Fibroblast of upper back skin (primary cell): ENCODE measurements at places on chromosomes 11 and 22.

DNA sequence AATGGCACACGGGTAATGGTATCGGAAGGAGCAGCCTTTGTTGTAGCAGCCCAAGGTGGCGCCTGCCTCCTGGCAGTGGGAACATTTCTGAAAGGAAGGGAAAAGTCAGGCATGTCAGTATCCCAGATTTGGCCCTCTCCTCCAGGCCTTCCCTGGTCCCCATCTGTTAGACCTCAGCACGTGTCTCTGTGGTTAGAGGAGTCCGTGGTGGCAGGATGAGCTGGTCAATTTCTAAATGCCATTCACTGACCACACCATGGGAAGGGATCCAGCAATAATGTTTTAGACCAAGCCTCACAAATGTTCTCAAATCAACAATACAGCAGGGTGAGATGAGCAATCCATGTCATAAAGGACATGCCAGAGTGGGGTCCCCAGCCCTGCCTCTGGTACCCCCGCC, 49.0 kb upstream of the CYP2D6 start:
- peak; percentile 75 for DNase-seq

DNA sequence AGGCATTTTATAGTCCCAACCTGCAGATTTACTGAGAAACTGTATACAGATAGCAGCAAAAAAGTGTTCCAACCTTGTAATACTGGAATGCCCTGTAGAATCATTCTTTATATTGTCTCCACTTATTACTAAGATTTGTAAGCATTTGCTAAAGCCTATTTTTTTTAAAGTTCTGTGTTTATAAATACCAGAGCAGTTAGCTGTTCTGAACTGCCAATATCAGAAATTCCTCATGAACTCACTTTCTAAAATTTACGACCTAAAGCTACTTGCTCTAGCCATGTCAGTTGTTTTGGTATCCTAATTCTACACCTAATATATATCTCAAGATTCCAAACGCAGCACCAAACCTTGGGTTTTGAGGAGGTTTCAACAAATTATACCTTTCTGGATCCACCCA, 103.2 kb downstream of the C11orf65 start:
- peak; percentile 49 for DNase-seq

- no peak for DNase-seq
These were observed 3.4 kb upstream of the DPP3 start for GRCh38 chr11:66476841-66477251.

GRCh38 chr11:23997356-23997755, 499.5 kb upstream of the LUZP2 start:
- no peak for DNase-seq

GRCh38 chr22:42974223-42974622, 40.7 kb downstream of the PACSIN2 start:
- DNase-seq = no peak

DNA sequence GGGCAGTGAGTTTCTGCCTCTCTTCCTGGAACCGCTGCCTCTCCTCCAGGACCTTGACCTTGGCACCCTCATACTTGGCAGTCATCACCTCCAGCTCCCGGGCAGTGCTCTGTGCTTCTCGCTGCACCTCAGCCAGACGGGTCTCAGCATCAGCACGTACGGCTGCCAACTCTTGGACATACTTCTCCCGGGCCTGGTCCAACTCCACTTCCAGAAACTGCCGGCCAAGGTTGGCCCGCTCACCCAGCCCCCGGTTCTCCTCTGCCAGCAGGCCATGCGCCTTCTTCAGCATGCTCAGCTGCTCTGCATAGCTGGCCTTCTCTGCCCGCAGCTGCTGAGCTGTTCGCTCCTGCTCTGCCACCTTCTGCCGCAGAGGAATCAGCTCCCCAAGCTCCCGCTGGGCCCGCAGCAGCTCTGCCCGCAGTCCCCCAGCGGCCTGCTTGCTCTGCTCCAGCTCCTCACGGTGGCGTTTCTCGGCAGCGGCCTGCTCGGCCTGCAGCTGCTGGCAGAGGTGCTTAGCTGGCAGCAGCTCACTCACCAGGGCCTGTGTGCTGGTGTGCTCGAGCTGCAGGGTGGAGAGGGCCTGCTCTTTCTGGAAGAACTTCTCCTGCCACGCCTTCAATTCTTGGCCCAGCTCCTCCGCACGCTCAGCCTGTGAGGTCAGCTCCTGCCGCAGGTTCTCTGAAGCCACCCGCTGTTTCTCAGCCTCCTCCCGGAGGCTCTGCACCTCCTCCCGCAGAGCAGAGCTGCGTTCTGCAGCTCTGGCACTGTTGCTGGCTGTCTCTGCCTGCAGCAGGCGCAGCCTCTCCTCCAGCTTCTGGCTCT, 14.4 kb downstream of the IL18BP start:
- peak; percentile 77 for DNase-seq

GRCh38 chr11:85751724-85752123, 59.2 kb downstream of the SYTL2 start:
- peak; percentile 63 for DNase-seq

- no peak for DNase-seq
These were observed 11.2 kb downstream of the GUCD1 start for GRCh38 chr22:24543679-24544243.

DNA sequence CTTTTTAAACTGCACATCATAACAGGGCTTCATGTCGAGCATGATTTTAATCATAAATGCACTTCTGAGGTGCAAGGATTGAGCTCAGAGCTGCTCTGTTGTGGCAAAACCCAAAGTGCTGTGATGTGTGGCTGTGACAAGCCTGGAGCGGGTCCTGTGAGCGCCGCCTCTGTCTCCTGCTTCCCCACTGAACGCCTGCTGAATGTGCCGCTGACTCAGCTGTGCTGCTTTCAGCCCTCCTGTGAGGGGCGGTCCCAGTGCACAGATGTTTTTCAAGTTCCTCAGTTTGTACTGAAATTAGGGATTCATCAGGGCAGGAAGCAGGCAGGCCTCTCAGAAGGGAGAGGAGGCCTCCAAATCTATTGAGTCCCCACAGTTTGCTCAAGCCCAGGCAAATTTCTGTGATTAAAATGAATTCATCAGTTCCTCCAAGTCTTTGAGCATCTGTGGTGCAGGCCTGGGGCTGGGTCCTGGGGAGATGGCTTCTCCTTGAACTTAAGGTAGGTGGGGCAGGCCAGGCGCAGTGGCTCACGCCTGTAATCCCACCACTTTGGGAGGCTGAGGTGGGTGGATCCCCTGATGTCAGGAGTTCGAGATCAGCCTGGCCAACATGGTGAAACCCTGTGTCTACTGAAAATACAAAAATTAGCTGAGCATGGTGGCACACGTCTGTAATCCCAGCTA, 3.0 kb upstream of the GTSE1 start:
- peak; percentile 77 for DNase-seq

DNA sequence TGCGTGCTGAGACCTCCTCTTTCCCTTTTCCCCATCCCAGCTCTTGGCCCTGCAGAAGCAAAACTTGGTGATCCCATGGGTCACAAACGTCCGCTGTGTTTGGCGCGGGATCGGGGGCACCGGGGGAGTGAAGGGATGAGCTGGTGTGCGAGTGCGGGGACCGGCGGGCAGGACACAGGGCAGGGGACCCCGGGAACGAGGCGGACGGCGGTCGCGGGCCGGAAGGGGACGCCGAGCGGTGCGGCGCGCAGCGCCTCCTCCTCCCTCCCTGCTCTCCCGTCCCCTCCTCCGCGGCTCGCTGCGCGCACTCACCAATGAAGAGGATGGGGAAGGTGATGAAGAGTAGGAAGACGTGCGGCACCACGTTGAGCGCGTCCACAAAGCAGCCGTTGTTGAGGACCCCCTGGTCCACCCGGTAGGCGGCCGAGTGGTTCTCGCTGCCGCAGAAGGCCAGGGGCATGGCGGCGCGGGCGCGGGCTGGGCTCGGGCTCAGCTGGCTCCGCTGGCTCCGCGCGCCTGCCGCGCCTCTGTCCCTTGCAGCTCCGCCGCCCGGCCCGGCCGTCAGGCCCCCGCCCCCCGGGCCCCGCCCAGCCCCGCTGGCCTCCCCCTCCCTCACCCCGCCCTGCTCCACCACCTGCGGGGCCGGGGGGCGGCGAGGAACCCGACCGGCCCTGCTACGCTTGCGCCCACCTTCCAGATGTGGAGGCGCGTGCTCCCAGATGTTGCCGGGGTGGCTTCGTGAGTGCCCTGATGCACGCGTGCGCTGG, at the start of gene ABCC8:
ABCC8 (minus strand) TSS at position 529 of the 767 bp plus-strand sequence; CDS start at position 460, 69 bp downstream.
- no peak for DNase-seq

- no peak for DNase-seq
These were observed 349.1 kb upstream of the PITPNB start for GRCh38 chr22:28268171-28268570.

DNA sequence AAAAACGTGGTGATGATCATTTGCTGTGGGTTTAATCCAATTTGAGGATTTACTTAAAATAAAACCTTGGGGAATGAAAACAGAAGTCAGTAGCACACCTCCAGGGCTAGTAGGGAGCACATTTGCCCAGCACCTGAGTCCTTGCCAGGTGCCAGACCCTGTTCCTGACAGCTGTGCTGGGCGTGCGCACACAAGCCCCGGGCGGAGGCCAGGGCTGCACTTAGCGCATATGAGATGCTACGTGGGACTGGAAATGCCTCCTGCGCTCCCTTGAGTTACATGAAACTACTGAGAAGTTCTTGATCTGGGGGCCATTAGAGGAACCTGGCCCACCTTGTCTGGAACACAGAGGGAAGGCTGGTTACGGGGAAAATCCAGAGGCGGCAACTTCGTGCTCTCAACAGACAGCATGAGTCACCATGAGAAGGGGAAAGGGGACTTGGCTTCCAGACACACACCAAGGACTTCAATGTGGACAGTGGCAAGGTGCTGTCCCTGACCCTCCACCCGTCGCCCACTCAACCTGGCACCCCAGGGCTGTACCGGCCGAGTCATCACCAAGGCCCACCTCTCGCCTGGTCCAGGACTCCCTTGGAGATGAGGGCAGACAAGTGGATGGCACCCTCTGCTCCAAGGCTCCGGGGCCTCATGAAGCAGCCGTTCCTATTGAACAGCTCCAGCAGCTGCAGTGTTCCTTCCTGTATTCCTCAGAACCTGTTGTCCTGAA, 1468.6 kb downstream of the BRD1 start:
- no peak for DNase-seq

GRCh38 chr11:134341805-134342571, 10.2 kb downstream of the GLB1L2 start:
- no peak for DNase-seq

- DNase-seq = no peak
These were observed 37.8 kb downstream of the SCGB1A1 start for GRCh38 chr11:62456630-62457029.

GRCh38 chr11:83410605-83411565, 124.7 kb upstream of the CCDC90B start:
- no peak for DNase-seq

GRCh38 chr11:58787903-58788302, 56.2 kb upstream of the GLYAT start:
- DNase-seq = peak; percentile 3

DNA sequence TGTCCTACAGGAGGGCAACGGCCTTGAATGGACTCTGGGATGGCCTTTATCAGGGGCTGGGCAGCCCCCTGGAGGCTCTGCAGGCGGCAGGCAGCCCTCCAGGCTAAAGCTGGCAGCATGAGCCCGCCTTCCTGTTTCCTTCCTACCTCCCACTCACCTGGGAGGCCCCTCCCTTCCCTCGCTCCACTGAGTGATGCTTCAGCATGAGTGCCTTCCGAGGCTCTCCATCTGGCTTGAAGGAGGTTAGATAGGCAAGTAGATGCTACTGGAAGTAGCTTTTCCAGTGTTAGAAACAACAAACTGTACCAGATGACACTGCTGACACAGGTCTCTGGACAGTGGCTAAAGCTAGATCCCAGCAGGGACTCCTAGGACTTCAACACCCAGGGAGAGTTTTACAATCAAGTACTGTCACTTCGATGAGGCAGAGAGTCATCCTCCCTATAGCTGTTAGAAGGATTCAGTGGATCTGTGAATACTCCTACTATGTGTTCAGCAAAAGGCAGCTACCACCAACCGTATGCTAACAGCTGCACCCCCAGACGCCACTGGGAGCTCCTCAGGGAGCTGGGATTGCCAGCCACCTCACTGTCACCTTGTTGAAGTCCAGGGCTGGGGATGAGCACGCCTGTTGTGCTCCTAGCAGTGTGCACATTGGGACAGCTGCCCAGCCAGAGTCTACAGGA, 4.1 kb upstream of the SLC25A1 start:
- DNase-seq = no peak

- DNase-seq = no peak
These were observed 26.2 kb upstream of the TMEM123 start for GRCh38 chr11:102478673-102479299.

- no peak for DNase-seq
These were observed 75.7 kb downstream of the PISD start for GRCh38 chr22:31586137-31586920.

GRCh38 chr11:74932169-74932568, 16.7 kb downstream of the XRRA1 start:
- peak; percentile 59 for DNase-seq

DNA sequence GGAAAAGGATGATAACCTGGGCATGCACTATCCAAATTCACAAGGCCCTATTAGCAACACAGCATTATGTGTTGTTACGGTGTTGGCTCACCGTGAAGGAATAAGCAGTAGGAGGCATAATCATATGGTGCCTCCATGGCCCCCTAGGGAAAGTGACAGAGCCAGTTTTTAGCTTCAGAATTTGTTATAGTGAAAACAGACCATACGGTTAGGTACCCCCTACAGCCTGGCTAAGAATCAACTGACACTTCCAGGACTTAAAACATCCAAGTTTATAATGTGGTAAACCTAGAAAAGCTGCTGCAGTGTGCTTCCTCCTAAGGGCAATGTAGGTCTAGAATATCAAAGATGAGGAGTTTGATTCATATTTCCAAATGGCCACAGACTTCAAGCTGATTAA, 30.4 kb downstream of the KIF18A start:
- no peak for DNase-seq

GRCh38 chr11:47907499-47907898, 59.3 kb upstream of the NUP160 start:
- peak; percentile 67 for DNase-seq

- DNase-seq = no peak
These were observed 563 bp downstream of the GATD1 start for GRCh38 chr11:776561-777287.

GRCh38 chr11:8206251-8207079, 37.6 kb upstream of the RIC3 start:
- no peak for DNase-seq

GRCh38 chr11:70886676-70887541, 365.5 kb downstream of the SHANK2 start:
- DNase-seq = no peak

GRCh38 chr11:112514011-112514740, 253.5 kb upstream of the PLET1 start:
- DNase-seq = no peak
